ENCODE measurements at places on chromosomes 1 and 21.

DNA sequence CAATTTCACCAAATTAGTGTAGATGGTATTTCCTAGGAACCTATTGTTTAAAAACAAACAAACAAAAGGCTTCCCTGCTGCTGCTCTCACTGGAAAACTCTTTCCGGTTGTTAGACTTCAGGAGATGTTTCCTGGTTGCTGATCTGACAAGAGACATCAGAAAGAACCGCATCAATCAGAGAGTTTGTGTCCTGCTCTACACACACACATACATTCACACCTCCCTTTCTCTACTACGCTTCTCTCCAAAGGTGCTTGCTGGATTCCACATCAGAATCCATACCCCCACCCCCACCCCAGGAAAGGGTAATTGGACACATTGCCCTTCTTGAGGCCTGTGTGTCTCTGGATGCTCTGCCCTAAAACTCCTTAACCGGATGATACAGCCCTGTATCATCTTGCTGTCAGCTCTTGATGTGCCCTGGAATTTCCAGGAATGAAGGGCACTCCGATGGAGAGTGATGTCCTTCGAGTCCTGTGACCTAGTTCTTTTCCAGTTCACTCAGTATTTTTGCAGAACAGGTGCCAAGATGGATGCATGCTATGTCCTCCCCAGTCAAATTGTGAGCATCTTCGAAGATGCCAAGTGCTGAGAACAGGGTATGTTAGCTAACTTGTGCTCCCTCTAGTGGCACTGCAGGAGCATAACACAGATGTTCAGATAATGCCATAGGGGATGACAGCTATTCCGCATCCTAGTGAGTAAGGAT, 113.7 kb upstream of the SLC35F3 start:
- peak; percentile 5 for DNase-seq

GRCh38 chr1:211892577-211892976, 62.0 kb upstream of the LPGAT1 start:
- DNase-seq, result no peak

DNA sequence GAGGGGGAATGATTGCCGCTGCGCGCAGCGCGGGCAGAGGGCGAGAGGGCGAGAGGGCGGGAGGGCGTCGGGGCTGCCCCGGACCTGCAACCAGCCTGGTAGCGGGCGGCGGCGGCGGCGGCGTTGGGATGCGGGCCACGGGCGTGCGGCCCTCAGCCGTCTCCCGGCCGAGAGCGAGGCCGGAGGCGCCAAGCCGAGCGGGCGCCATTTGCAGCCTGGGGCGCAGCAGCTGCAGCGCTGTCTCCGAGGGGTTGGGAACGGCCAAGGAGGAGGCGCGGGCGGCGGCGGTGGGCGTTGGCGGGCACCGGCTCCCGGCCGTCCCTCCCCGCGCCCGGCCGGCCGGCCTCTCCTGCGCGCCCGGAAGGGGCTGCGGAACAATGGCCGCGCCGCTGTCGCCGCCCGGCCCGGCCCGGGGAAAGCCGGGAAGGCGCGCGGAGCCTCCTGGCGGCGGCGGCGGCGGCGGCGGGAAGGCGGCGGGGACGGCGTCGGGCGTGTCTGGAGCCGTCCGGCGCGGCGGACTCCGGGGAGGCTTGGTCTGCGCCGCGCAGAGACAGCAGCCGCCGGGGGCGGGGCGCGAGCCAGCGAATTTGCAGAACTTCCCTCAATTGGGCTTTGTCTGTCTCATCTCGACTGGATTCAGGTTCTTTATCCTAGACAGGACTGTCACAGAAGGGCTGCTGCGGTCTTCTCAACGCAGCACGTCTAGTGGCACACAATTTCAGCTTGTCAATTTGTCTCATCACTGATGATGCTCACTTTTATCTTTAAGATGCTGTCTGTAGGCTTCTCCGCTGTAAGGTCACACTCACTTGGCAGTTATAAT, 35.7 kb downstream of the ZBTB8B start:
- DNase-seq, result no peak

DNA sequence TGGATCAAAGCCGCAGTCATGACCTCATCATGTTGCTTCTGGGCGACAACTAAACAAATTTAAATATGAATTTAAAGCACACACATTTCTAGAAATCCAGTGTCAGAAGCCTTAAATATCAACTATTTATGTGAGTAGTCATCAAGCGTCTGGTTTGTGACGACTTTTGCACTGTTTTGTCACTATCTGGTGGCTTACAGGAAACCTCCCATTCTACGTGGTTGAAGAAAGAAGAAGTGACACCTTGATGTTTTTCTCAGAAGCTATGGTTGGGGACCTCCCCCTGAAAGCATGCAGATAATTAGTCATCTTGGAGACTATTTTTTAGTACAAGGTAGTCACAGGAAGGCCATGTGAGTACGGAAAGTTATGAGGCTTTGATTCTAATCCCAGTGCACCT, 58.5 kb downstream of the TENT5C start:
- DNase-seq, result no peak

- DNase-seq, result no peak
These were observed 1.4 kb downstream of the BCL10 start for GRCh38 chr1:85274969-85275453.

- DNase-seq, result no peak
These were observed 13.2 kb downstream of the TMEM81 start for GRCh38 chr1:205071028-205071409.

GRCh38 chr1:186798960-186799688, 29.6 kb upstream of the PLA2G4A start:
- DNase-seq, result no peak

- no peak for DNase-seq
These were observed 92.0 kb downstream of the ETS2 start for GRCh38 chr21:38897532-38898421.

- DNase-seq, result no peak
These were observed 3.3 kb upstream of the ADAR start for GRCh38 chr1:154611150-154611862.

DNA sequence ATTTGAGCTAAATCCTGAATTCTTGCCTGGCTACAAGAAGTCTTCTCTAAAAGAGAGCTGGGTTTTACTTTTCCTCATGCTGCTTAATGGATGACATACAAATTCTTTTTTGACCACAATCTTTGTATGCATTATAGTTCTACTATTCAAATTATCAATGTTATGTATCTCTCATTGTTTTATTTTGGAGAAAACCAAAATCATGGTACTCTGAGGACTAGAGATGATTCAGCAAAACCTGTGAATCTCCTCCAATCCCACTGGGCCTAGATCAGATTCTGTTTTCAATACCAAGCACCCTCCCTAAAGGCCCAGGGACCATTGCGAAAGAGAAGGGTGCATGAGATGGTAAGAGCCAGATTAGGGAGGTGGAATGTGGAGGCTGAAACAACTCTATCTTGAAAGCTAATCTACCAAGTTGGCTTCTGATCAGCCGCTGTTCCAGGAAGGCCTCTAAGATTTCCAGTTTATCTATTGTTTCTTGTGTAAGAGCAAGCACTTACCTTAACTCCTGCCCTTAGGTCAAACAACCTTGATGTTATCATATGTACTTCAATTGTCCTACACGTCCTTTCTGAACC, 547.2 kb downstream of the PLPP3 start:
- no peak for DNase-seq

DNA sequence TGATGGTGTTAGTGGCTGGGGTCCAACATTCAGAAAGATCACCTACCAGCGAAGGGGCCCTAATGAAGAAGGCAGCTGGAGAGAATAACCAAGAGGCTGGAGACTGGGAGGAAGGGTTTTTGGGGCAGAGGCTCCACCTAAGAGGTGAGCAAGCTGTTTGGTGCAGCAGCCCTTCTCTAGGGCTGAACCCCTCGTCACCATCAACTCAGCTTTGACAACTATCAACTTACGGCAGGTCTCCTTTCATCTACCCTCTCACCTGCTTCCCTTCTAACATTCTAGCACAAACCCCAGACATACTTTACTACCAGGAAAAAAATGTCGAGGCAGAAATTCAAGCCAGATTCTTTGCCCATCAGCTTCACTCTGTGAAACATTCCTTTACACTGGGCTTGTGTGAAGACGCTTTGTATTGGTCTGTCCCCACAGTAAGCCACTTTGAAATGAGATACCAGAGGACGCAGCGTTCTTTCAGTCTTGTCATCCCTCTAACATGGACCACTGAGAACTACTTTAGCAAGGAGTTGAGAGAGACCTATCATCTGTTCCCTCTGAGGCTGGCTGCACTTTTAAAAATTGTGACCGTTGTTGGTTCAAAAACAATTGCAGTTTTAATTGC, 84.6 kb downstream of the RAVER2 start:
- no peak for DNase-seq

GRCh38 chr1:26538480-26539412, 9.2 kb downstream of the RPS6KA1 start:
- no peak for DNase-seq

DNA sequence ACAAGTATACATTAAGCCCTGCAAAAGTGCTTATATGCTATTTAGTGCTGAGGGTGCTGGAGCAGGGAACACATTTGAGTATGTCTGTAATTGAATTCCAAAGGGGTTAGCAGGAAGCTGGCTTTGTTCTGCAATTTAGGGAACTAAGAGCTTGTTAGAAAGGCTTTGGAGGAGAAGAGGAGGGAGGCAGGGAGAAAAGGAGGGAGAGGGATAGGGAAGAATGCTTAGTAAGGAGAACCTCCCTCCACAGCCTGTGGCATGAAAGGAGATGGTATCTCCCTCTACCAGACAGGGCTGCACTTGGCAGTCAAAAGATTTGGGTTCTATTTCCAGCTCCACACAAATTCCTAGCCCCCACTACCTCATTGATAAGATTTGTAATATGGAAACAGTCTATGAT, 217.8 kb downstream of the DAB1 start:
- DNase-seq, result no peak

GRCh38 chr1:41365320-41365633, 4.0 kb downstream of the FOXO6 start:
- DNase-seq, result no peak

- DNase-seq, result no peak
These were observed 44.1 kb downstream of the COL18A1 start for GRCh38 chr21:45448810-45449657.

GRCh38 chr1:14321422-14321821, 277.1 kb upstream of the KAZN start:
- no peak for DNase-seq

GRCh38 chr1:53717025-53717804, 21.7 kb downstream of the GLIS1 start:
- DNase-seq, result no peak

- no peak for DNase-seq
These were observed 497.8 kb downstream of the PLA2G4A start for GRCh38 chr1:187326557-187326956.

DNA sequence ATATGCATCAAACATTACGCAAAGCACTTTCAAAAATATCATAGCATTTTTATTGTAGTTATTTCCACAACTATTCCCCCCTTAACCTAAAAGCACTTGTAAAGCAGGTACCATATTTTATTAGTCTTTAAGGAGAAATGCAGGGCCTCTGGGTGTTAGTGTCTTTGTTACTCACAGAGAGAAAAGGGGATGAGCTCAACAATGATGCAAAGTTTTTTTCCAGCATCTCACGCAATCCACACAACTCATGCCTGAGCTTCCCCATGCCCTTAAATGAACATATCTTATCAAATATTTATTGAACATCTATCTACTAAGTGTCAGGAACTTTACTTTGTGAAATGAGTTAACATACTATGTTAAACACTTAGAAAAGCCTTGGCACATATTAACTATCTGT, 50.6 kb downstream of the BEND5 start:
- no peak for DNase-seq

- DNase-seq, result no peak
These were observed 147.0 kb downstream of the PLPP3 start for GRCh38 chr1:56432166-56432971.

DNA sequence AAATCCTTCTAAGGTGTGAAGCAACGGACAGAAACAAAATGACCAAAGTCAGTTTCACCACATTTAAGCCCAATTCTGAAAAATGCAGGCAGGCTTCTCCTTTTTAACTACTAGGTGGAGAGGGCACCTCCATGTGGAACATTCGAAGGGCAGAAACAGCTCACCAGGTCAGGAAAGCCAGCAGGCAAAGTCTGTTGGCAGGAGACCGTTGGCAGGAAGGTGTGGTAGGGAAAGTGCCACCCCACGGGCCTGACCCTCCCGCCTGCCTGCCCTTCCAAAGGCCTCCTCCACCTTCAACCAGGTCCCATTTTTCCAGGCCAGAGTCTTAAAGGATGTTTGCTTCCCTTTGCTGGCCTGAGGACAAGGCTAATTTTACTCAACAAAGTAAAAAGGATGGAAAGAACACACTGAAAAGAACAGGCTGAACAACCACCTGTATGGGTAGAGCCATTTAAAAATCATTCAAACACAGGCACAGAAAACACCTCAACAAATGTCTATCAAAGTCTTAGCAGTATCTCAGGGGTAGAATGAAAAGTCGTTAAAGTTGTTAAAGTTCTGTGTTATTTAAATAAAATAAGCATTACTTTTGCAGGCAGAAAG, 26.4 kb downstream of the CAPZB start:
- DNase-seq, result no peak

DNA sequence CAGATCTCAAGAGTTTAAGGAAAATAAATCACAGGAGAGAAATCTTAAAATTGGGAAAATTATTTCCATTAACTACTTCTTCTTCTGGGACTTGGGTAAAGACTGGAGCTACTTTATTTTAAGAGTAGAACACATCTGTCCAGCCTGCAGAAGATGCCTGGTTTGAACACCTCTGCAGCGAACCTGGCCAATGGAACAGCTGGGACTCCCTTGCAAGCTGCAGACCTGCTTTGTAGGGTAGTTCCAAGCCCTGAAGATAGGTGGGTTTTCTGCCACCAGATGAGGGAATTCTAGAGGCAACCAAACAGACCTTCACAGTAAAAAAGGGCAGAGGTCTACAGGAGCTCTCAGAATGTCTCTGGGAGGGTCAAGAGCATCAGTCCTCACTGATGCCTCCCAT, 86.5 kb upstream of the CACNA1E start:
- no peak for DNase-seq

DNA sequence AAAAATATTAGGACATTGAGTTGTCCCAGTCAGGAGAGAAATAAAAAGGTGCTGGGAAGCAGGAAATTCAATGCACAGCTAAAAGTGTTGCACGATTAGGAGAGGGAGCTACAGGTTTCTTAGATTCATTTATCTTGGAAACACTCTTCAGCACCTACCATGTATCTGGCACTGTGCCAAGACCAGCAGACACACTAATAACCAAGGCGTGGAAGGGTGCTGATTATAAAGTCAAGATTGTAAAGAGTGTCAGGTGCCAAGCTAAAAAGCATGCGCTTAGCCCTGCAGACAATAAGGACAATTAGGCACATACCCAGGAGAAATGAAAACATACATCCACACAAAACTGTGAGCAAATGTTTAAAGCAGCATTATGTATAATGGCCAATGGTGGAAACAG, 129.9 kb downstream of the DSCAM start:
- DNase-seq, result no peak

Data from stimulated activated CD8-positive, alpha-beta memory T cell treated with anti-CD3 and anti-CD28 coated beads, Interleukin-7, amount 100 ng/mL, for 1 hour (primary cell).